ENCODE measurements at places on chromosomes 5 and 9. TPM values are rescaled to one million over a fixed set of nuclear protein-coding genes. Genes with fewer than 3 reads are reported as not detected.

The PCDHGA8 gene
- total RNA-seq, result 3.0 TPM

The PLAC8L1 gene
- not detected for total RNA-seq

- no peak for DNase-seq
- H3K36me3 ChIP-seq, result no peaks in the 10 kb centered on the region
- H3K4me1 ChIP-seq, result no peaks in the 10 kb centered on the region
- no peak overlapping the region for H3K27ac ChIP-seq
- no peak overlapping the region for H3K4me3 ChIP-seq
Observed at GRCh38 chr5:72645064-72645846, 138.0 kb upstream of the ZNF366 start.

The KCNIP1 gene
- total RNA-seq, result 0.34 TPM

DNA sequence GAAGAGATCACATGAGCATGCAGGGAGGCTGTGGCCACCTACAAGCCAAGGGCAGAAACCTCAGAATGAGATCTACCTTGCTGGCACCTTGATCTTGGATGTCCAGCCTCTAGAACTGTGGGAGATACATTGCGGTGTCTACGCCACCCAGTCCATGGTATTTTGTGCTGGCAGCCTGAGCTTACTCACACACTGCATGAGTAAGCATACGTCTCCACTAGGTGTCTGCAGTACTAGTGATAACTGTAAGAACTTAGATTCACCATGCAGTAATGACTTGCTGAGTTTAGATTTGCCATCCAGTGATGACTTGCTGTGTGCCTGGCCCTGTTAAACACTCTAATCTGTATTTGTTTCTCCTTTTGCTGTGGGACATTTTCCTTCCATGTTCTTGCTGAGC, 417.7 kb downstream of the GADD45G start:
- H3K36me3 ChIP-seq, result no peaks in the 10 kb centered on the region
- H3K4me1 ChIP-seq, result no peaks in the 10 kb centered on the region
- H3K4me3 ChIP-seq, result no peak overlapping the region
- no peaks in the 10 kb centered on the region for H3K27me3 ChIP-seq
- H3K27ac ChIP-seq, result no peak overlapping the region
- peak; percentile 12 for DNase-seq

The LHX3 gene
- not detected for total RNA-seq

DNA sequence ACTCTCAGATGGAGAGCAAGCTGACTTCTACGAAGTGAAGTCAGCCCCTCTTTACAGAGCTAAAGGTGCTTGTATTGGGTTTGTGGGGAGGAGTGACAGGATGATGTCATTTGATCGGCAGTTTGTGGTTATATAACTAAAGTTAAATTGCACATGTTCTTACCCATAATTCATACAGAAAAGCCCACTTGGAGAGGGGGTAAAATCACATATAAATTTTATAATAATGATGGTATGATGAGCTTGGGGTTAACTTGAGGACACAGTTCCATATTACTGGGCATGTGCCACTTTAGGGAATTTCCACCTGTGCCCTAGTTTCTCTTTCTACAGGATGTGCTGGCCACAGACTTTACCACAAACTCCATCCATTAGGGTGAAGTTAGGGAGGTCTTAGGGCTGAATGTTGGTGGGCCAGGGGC, 1178.6 kb upstream of the CDH9 start:
- no peak overlapping the region for H3K27ac ChIP-seq
- no peak for DNase-seq
- no peaks in the 10 kb centered on the region for H3K4me1 ChIP-seq
- H3K36me3 ChIP-seq, result no peaks in the 10 kb centered on the region
- H3K27me3 ChIP-seq, result no peaks in the 10 kb centered on the region
- H3K4me3 ChIP-seq, result no peak overlapping the region

The TGFBR1 gene
- 74.2 TPM for total RNA-seq

The SV2C gene
- total RNA-seq, result not detected

The SMIM27 gene
- 16.7 TPM for total RNA-seq

GRCh38 chr5:89850513-89850865, 559.1 kb downstream of the CETN3 start:
- H3K36me3 ChIP-seq, result no peaks in the 10 kb centered on the region
- H3K4me1 ChIP-seq, result peaks cover 3% of the 10 kb centered on the region
- no peak overlapping the region for H3K27ac ChIP-seq
- no peaks in the 10 kb centered on the region for H3K27me3 ChIP-seq
- H3K4me3 ChIP-seq, result no peak overlapping the region

- no peak overlapping the region for H3K4me3 ChIP-seq
- H3K4me1 ChIP-seq, result no peaks in the 10 kb centered on the region
Observed at GRCh38 chr9:109904666-109905065, 124.7 kb downstream of the PALM2AKAP2 start.

GRCh38 chr9:111443454-111443853, 40.7 kb downstream of the ECPAS start:
- H3K36me3 ChIP-seq, result peaks cover 49% of the 10 kb centered on the region
- no peak overlapping the region for H3K4me3 ChIP-seq
- peaks cover 9% of the 10 kb centered on the region for H3K4me1 ChIP-seq
- no peak overlapping the region for H3K27ac ChIP-seq
- peaks cover 9% of the 10 kb centered on the region for H3K27me3 ChIP-seq

The CCDC180 gene
- 5.6 TPM for total RNA-seq

GRCh38 chr9:107918749-107919148, 429.2 kb upstream of the KLF4 start:
- peaks cover 36% of the 10 kb centered on the region for H3K27me3 ChIP-seq
- no peak overlapping the region for H3K27ac ChIP-seq
- DNase-seq, result no peak
- H3K4me3 ChIP-seq, result no peak overlapping the region

- no peak for DNase-seq
- no peaks in the 10 kb centered on the region for H3K36me3 ChIP-seq
- no peak overlapping the region for H3K27ac ChIP-seq
- no peaks in the 10 kb centered on the region for H3K27me3 ChIP-seq
Observed at GRCh38 chr9:12853051-12853450, 78.2 kb downstream of the LURAP1L start.

GRCh38 chr9:12776513-12777055, 1.8 kb downstream of the LURAP1L start:
- peaks cover 1% of the 10 kb centered on the region for H3K4me1 ChIP-seq
- DNase-seq, result no peak
- no peaks in the 10 kb centered on the region for H3K36me3 ChIP-seq

GRCh38 chr9:134526584-134527477, 114.8 kb upstream of the COL5A1 start:
- no peak for DNase-seq
- H3K27me3 ChIP-seq, result no peaks in the 10 kb centered on the region
- no peaks in the 10 kb centered on the region for H3K36me3 ChIP-seq
- H3K27ac ChIP-seq, result no peak overlapping the region

The S100Z gene
- 17.2 TPM for total RNA-seq

The ABL1 gene
- total RNA-seq, result 101 TPM

The LCN2 gene
- not detected for total RNA-seq

The IFNB1 gene
- total RNA-seq, result not detected

GRCh38 chr9:133239533-133240090, 30.6 kb upstream of the OBP2B start:
- H3K27ac ChIP-seq, result no peak overlapping the region
- H3K4me1 ChIP-seq, result no peaks in the 10 kb centered on the region
- DNase-seq, result no peak

- DNase-seq, result no peak
- H3K27me3 ChIP-seq, result no peaks in the 10 kb centered on the region
- H3K27ac ChIP-seq, result no peak overlapping the region
- H3K4me1 ChIP-seq, result no peaks in the 10 kb centered on the region
- no peak overlapping the region for H3K4me3 ChIP-seq
Observed at GRCh38 chr5:96522635-96523355, 89.7 kb upstream of the PCSK1 start.

DNA sequence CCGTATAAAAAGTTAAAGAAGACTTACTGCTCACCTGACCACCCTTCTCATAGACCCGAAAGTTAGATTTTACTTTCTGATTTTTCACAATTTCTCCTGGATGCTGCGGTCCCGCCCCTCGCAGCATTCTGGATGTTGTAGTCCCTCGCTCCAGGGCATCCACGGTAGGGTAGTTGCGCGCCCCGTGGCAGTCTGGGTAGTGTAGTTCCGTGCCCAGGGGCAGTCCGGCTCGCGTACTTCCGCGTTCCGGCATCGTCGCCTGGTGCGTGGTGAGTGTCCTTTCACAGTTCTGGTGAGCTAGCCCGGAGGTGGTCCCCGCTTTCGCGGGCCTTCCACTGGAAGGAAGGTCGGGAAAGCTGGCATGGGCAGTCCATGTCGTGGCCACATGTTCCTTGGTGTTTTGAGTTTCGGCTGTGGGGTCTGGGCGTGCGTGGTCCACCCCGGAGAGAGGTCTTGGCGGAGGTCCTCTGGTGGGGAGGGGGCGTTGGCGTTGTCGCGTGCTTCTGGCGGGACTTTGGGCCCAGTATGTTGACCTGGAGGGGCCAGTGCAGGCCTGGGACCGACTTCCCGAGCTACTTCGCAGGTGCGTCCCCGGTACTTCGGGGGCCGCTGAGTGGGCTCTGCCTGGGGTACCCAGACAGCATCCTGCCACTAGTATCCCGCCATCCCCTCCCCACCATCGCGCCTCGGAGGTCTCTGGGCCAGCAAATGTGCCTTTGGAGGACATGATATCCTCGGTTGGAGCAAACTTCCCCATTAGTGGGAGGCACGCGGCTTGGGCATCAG, at the start of gene ZNF169:
TSS of gene ZNF169 (plus strand) at position 222 of the 786 bp plus-strand sequence. CDS start 19,515 bp downstream, outside the sequence.
- peak; percentile 96 for DNase-seq
- peaks cover 9% of the 10 kb centered on the region for H3K36me3 ChIP-seq
- H3K27ac ChIP-seq, result no peak within 1 kb of the TSS

DNA sequence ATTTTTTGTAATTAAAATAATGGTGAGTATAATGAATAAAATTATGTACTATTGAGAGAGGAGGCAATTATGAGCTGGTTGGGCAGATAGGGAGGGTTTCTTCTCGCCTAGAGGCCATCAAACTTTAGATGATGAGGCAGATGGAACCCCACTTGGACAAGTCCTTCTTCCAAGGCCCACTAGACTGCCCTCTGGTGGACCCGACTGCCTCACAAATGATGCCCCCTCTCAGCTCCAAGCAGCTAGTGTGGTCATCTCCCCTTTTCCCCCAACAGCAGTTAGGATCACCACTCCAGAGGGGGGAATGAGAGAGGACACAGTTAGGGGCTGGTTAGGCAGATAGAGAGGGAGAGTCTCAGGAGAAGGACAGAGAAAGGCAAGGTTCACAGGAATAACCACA, 348.0 kb upstream of the CDH18 start:
- no peaks in the 10 kb centered on the region for H3K27me3 ChIP-seq
- no peaks in the 10 kb centered on the region for H3K36me3 ChIP-seq
- DNase-seq, result peak; percentile 59
- no peak overlapping the region for H3K4me3 ChIP-seq
- H3K4me1 ChIP-seq, result no peaks in the 10 kb centered on the region
- no peak overlapping the region for H3K27ac ChIP-seq

DNA sequence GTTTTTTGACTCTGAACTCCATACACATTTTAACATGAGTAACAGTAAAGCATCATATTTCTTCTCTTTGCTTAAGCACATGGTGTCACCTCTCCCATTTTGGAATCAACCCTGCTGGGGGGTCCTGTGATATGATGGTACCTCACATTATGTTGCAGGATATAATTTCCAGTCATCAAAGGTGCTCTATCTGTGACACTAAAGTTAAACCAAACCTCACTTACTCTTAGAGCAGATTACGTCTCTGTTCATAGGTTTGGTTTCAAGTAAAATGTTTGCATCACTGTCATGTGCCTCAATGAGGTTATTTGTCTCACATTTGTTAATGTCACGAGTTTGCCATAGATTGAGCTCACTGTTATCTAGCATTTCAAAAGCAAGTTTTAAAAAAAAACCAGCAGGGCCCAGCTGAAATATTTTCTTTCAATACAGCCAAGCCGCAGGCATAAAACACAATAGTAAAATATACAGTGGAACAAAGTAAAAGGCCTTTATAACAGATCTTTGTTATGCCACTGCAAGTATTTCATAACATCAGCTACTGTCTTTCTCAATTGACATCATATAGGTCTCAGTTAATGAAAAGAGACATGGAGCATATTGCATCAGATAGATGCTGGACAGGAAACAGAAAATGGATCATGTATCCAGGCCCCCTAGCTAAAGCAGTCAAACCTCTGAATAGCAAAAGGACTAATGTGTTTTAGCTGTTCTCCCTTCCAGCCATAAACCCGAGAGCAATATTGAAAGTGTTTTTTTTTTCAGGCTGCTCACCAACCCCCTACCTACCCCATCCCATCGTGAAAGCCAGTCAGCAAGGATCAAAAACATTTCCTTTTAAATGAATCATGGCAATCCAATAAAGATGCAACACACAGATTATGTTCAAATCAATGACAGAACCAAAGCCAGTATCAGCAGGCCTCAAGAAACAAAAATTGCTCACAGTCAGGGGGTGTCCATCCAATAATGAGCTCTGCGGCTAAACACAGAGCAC, 182.1 kb upstream of the ITGA1 start:
- no peak for DNase-seq
- no peaks in the 10 kb centered on the region for H3K36me3 ChIP-seq
- H3K4me3 ChIP-seq, result no peak overlapping the region
- H3K27me3 ChIP-seq, result no peaks in the 10 kb centered on the region
- H3K27ac ChIP-seq, result no peak overlapping the region

GRCh38 chr5:132364319-132364718, 5.2 kb upstream of the SLC22A5 start:
- H3K4me1 ChIP-seq, result peaks cover 2% of the 10 kb centered on the region
- DNase-seq, result no peak
- peaks cover 17% of the 10 kb centered on the region for H3K27me3 ChIP-seq
- no peak overlapping the region for H3K27ac ChIP-seq
- no peaks in the 10 kb centered on the region for H3K36me3 ChIP-seq

DNA sequence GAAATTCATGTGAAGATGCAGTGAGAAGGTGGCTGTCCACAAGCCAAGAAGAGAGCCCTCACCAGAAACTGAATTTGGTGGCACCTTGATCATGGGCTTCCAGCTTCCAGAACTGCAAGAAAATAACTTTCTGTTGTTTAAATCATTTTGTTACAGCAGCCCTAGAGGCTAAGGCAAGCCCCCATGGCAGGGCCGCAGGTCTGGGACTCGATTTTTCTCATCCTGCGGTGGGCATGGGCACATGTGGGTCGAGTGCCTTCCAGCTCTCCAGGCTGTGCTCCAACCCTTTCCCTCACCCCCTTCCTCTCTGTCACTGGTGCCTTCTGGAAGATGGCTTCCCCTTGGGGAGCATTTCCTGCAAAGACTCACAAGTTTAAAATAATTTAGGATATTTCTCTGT, 40.7 kb downstream of the AHRR start:
- H3K4me3 ChIP-seq, result no peak overlapping the region
- no peak overlapping the region for H3K27ac ChIP-seq
- H3K27me3 ChIP-seq, result no peaks in the 10 kb centered on the region
- DNase-seq, result no peak
- no peaks in the 10 kb centered on the region for H3K4me1 ChIP-seq
- no peaks in the 10 kb centered on the region for H3K36me3 ChIP-seq

DNA sequence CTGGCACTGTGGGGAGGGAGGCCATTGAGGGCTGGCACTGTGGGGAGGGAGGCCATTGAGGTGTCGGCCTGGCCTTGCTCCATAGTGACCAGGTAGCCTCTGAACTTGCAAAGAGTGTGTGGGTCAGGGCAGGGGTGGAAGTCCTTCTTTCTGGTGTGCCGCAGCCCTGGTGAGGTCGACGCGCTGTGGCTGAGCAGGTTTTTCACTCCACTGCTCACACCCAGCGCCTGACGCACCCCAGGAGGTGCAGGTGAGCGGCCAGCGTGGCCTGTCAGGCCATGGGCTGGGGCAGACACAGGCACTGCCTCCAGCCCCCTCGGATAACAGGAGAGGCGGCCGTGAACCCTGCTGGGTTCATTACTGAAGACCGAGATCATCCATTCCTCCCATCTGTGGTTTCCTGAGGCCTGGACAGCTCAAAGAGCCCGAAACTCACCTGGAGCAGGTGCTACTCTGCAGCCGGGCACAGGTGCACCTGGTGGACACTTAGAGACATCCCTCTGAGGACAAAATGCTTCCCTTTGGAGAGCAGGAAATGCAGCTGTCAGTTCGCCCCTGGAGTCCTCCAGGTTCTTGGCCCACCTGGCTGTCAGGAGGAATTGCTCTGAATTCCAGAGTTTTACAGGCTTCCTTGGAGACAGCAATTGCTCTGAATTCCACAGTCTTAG, 32.4 kb downstream of the LHX3 start:
- H3K4me1 ChIP-seq, result peaks cover 9% of the 10 kb centered on the region
- no peak overlapping the region for H3K4me3 ChIP-seq
- no peak overlapping the region for H3K27ac ChIP-seq
- DNase-seq, result peak; percentile 68
